ENCODE measurements at places on chromosomes 12 and 14. TPM values are rescaled to one million over a fixed set of nuclear protein-coding genes. Genes with fewer than 3 reads are reported as not detected.
A peak's percentile ranks its signal among the peaks of the same experiment; 100 is the strongest.

The GPATCH2L gene
- total RNA-seq, result 76.7 TPM

The KLHDC1 gene
- not detected for total RNA-seq

The VDR gene
- total RNA-seq, result 0.70 TPM

The GLT8D2 gene
- total RNA-seq, result 3.8 TPM

The PPHLN1 gene
- total RNA-seq, result 59.2 TPM

The SMOC1 gene
- 0.68 TPM for total RNA-seq

The SUSD6 gene
- 3.6 TPM for total RNA-seq

The CYP27B1 gene
- 6.1 TPM for total RNA-seq

The TPH2 gene
- total RNA-seq, result 0.66 TPM

The NINJ2 gene
- 0.24 TPM for total RNA-seq

The STX2 gene
- total RNA-seq, result 19.4 TPM

The SLC2A14 gene
- 19.3 TPM for total RNA-seq

The NR1H4 gene
- not detected for total RNA-seq

The KRT82 gene
- total RNA-seq, result not detected

The NRL gene
- 2.5 TPM for total RNA-seq

- DNase-seq, result no peak
Measured at GRCh38 chr14:23296012-23296777, 6.5 kb downstream of the PPP1R3E start.

DNA sequence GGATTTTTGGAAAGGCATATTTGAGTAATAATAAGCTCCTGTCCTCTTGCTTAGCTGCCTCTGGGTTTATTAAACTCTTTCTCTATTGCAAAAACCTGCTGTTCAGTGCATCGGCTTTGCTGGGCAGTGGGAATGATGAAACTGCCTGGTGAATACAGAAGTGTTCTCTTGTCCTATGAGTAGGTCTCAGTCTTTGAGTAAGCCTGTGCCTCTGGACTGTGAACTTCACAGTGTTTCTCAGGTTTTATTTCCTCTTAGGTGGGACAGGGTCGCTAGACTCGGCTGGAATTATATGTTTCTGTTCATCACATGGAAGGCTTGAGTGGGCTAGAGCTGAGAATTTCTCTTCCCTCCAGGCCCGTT lies 46.4 kb downstream of the CRADD start:
- no peak for DNase-seq

- DNase-seq, result no peak
Measured at GRCh38 chr12:60308366-60308991, 712.6 kb downstream of the SLC16A7 start.

- DNase-seq, result peak; percentile 76
Measured at GRCh38 chr12:31362115-31362758, 36.3 kb upstream of the SINHCAF start.

DNA sequence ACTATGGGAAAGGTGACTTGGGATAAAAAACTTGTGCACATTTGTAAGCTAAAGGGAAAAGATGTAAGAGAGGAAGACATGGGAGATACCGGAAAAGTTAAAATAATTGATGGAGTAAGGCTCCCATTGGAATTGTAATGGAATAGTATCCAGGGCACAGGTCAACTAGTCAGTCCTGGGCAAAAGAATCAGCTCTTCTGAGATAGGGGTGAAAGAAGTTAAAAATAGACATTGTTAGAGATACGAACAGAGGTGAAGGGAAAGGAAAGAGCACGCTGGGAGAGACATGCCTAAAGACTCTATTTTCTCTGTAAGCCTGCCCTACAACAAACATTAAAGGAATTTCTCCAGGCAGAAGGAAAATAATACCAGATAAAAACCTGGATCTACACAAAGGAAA lies 101.6 kb downstream of the SLC41A2 start:
- no peak for DNase-seq

DNA sequence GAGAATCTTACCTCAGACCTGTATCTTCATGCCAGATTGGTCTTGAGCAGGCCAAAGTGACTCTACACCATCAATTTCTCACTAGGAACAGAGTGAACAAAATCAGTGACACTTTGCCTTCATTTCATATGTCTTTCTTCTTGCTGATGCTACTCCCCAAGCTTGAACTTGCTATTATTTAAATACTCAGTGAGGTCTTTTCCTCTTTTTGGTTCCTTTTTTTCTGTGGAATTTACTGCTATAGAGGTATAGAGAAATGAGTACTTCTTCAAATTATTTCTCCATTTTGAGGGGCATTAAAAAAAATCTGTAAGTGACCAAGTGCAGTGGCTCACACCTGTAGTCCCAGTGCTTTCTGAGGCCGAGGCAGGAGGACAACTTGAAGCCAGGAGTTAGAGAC lies at the start of gene GPR33:
TSS of gene GPR33 (minus strand) at position 154 of the 400 bp plus-strand sequence. CDS start 4,074 bp downstream, outside the sequence.
- DNase-seq, result no peak

DNA sequence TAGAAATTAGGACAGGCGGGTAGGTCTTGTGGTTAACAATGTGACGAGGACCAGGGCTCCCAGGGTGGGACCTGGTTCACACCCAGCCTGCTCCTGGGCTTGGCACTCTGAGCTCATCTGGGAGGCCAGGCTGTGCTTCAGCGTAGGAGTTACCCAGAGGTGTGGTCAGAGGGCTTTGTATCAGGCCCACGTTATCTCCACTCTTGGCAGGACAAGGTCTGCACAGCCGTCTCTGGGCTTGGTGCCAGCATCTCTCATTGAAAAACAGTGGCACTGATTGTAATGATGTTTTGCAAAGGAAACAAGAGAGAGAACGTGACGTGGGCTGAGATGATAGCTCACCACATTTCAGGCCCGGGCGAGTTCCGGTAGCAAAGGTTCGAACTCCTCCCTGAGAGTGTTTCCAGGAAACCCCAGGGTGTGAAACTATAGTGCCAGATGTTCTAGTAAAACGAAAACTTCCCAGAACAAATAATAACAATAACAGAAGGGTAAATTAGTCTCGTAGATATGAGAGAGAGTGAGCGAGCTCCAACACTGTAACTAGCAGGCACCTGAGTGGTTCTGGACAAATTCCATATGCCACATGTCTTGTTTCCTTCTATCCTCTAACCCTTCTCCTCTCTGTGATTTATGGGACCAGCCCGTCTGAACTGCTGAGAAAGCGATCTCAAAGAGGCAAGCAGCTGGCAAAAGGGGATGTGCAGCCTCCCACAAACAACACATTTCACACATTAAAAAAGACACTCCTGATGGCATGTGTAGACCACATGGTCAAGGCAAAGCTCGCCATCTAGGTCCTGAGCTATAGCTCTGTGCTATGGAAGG lies 227.3 kb downstream of the KTN1 start:
- DNase-seq, result no peak

DNA sequence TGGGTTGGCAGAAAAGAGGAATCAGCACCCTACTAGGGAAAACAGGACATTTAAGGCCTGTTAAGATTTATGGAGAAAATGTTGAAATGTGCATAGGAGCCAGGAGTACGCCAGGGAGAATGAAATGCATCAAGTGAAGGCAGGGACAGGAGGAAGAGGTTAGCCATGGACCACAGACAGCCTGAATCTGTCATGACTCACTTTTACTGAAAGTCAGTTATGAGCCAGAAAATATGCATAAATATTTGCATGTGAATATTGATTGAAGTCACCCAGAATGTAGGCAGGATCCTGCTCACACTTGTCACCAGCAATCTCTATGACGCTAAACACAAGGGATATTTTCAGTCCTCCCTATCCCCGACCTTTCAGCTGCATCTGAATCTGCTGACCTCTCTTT lies 25.1 kb upstream of the CDK17 start:
- DNase-seq, result no peak

GRCh38 chr12:132336451-132337413 lies 7.3 kb upstream of the GALNT9 start:
- DNase-seq, result no peak

- no peak for DNase-seq
Measured at GRCh38 chr14:80692903-80693302, 248.6 kb downstream of the CEP128 start.

DNA sequence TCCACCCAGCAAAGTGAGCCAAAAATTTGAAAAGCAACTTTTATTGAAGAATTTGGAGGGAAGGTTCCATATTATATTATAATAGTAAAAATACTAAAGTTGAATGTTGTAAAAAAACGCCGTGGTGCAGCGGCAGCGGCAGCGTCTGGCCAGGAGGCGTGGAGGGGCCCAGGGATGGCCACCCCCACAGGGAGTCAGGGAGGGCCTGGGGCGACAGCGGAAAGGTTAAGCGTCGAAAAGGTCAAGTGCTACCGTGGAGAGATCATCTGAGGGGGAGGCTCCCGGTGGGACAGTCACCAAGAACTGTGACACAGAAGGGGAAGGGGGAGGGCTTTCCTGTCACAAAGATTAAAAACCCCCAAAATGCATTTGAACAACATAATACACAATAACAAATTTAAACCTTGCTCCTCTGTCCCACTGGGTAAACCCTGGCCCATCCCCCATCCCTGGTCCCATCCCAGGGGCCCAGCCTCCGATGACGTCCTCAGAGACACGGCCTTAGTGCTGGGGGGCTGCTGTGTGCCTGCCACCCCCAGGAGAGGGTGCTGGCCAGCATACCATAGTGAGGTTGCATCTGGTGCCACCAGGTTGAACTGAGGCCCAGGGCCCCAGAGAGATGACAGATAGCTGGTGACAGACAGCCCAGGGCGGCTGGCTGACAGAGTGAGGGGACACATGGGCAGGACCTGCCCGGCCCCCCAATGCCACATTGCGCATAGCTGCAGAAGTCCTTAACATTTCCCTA lies 16.6 kb downstream of the SIVA1 start:
- DNase-seq, result no peak

- DNase-seq, result no peak
Measured at GRCh38 chr12:106987846-106988245, 900 bp upstream of the MTERF2 start.

- DNase-seq, result peak; percentile 51
Measured at GRCh38 chr12:96194971-96195844, 1.0 kb downstream of the ELK3 start.

GRCh38 chr12:95298916-95299315 lies 81.3 kb downstream of the VEZT start:
- DNase-seq, result no peak

- no peak for DNase-seq
Measured at GRCh38 chr12:90712671-90713070, 242.3 kb downstream of the CCER1 start.

- no peak for DNase-seq
Measured at GRCh38 chr12:51403681-51404136, 12.5 kb upstream of the GALNT6 start.

GRCh38 chr12:53657041-53657440 lies 18.8 kb downstream of the ATP5MC2 start:
- DNase-seq, result no peak

DNA sequence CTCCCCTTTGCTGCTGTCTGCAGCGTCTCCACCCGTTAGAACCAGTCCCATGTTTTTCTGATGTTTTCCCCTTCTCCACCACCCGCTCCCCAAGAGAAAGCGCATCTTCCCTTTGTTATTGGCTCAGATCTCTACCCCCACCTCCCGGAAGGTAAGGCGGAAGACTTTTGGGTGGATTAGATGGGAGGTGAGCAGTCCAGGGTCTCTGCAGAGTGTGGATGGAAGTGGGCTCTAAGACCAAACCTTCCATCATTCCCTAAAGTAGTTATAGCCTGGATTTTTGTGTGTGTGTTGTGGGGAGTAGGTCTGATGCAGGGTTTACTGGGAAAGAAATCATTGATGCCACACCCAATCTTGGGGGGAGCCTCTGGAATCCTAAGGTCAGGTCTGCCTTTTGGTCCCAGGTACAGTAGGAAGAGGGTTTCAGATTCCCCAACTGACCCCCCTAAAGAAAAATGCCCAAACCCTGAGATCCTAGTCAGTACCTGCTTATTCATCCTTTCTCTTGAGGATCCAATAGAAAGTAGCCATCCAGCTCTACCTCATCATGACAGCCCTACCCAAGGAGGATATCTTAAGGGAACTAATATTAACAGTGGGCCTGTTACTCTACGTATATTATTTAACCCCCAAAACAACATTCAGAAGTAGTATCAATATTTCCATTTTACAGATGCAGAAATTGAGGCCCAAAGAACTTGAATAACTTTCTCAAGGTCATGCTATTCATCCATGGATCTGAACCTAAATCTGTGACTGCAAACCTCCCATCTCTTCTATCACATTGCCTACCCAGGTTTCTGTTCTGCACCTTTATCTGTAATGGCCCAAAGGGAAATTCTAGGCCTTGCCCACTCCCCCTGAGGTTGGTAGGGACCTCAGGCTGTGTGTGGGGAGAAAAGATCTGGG lies 1.1 kb downstream of the KIF5A start:
- DNase-seq, result no peak

DNA sequence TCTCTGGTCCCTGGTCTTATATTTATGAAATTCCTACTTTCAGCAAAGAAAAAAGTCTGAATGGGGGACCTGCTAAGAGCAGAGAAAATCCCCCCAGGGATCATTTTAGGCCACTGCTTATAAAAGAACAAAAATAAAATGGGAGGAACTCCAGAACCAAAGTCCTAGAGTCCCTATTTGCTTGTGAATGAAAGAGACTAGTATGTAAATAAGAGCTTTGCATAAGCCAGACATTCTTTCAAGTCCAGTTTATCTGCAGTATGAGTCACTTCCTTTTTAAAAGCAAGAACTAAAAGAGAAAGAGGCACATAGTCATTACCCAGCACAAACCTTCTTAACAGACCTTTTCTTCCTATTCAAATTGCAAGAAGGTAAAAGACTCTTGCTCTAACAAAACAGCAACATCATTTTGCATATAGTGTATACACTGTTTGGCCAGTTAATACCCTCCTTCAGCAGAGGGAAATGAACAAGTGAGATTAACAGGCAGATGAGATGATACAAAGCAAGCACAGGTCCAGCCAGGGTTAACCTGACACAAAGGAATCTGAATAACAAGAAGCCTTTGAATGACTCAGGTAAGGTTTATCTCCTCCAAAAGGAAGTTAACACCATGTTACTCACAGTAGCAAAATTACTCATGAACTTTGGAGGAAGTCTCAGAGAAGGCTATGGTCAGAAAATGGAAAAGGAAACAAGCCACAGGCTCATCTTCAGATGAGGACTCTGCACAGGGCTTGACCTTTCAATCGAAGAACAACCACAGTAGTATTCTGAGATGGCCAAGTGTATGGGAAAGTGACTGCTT lies 87.3 kb downstream of the PHLDA1 start:
- peak; percentile 62 for DNase-seq

DNA sequence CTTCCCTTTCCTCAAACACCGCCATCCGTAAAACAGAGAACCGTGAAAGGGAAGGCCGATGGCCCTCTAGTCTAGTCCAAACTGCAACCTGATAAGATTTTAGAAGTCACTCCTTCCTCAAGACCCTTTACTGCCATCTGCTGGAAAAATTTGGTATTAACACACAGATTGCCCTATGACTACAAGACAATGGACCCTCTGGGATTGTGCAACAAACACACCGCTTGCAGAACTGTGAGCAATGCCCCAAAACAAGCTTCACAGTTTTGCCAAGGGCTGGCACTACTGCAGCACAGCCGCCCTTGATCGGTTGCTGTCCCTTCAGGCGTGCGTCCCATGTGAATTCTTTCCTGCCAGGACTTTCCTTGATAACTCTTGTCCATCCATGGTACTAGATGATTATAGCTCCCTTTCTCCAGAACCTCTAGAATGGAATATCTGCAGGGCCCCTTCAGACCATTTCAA lies 23.1 kb downstream of the LLPH start:
- peak; percentile 74 for DNase-seq
